IMR-90 (cell line): ENCODE measurements at places on chromosomes 7 and 10. TPM values are rescaled to one million over a fixed set of nuclear protein-coding genes. Genes with fewer than 3 reads are reported as not detected.

Gene MYL7
- total RNA-seq = not detected in 2 replicates

DNA sequence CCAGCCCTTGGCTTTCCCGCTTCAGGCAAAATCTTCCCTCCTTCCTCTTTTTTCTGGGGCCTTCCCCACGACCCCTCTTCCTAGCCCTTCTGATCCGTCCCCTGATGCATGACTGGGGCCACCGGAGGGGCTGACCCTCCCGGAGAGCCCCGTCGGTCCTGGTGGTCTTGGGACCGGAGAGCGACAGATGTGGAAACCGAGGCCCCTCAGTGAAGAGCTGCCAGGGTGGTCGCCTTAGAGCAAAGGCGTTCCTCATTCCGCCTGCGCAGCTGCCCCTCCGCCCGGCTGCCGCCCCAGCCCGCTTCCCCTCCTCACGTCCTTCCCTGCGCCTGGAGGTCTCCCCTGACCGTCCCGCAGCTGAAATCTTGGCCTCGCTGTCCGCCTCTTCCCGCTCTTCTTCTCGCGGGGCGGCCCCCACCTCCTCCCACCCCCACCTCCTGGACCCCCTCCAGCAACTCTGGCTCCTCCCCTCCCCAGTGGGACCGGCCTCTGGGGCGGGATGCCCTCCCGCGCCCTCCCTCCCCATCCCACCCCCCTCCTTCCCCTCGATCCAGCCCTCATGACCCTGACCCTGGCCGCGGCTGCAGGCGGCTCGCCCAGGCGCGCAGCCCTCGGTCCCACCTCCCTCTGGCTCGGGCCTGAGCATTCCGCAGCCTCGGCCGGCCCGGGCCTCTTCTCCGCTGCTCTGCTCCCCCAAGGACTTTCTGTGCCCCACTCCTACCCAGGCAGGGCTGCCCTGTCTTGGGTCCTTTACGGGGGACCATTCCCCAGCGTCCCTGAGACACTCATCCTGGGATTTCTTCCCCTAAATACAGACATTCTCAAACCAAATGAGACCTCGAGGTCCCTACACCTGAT is at the start of gene RARRES2:
Gene RARRES2 (minus strand): TSS at position 367 of the 858 bp plus-strand sequence. CDS start 1,020 bp downstream, outside the sequence.
- peaks cover 26% of the 10 kb centered on the region for H3K27me3 ChIP-seq
- H3K27ac ChIP-seq = peak within 1 kb of the TSS; percentile 34; the same call in 1 of the 2 replicates
- DNase-seq = no peak
- peak within 1 kb of the TSS; percentile 14; the same call in 1 of the 2 replicates for H3K4me3 ChIP-seq

Gene STYXL1
- total RNA-seq = 70.0 and 73.8 TPM in 2 replicates

Gene ATRNL1
- 0.18 and 0.56 TPM in 2 replicates for total RNA-seq

DNA sequence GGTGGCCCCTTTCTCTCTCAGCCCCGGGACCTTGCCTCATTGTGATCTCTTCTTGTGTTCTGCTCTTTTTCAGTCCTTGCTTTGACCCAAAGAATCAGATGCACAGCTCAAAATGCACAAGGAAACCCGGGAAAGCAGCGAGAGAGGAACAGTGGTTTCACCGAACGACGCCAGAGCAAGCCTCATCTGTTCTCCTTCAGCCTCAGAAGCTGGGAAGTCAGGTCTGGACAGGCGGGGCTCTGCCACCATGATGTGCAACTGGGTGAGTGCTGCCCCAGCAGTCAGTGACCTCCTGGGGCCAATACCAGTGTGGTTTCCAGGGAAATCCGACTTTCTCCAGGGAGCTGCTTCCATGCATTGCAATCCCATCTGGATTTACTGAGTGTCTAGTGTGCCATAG is 133.4 kb downstream of the PRKCQ start:
- no peaks in the 10 kb centered on the region for H3K4me1 ChIP-seq
- DNase-seq = no peak
- H3K27me3 ChIP-seq = peaks cover 2% of the 10 kb centered on the region; the same call in 1 of the 2 replicates
- H3K27ac ChIP-seq = no peak overlapping the region

Gene ARHGAP22
- total RNA-seq = 28.3 and 35.3 TPM in 2 replicates

DNA sequence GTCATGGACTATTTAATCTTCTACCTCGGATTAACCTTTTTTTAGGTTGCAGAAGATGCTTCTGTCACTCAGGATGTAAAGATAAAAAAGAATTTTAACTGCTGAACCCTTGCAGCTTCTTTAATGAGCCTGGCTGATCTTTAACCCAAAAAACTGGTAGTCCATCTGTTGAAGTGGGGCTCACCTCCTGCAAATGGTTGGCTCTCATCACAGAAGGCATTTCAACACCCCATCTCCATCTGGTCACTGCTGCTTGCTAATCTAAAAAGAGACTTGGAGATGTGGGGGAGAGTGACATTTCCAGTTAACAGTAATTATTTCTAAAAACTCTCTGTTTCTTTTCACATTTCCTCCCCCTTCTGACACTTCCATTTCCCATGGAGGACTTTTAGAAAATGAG is 208.6 kb downstream of the LHFPL3 start:
- H3K36me3 ChIP-seq = no peaks in the 10 kb centered on the region
- no peak for DNase-seq
- H3K27ac ChIP-seq = no peak overlapping the region
- H3K27me3 ChIP-seq = no peaks in the 10 kb centered on the region

Gene LUC7L2
- 14.9 and 30.6 TPM in 2 replicates for total RNA-seq

- H3K36me3 ChIP-seq = no peaks in the 10 kb centered on the region
- no peak overlapping the region for H3K27ac ChIP-seq
- no peak overlapping the region for H3K4me3 ChIP-seq
These were observed 105.1 kb downstream of the WDFY4 start for GRCh38 chr10:48789486-48790456.

DNA sequence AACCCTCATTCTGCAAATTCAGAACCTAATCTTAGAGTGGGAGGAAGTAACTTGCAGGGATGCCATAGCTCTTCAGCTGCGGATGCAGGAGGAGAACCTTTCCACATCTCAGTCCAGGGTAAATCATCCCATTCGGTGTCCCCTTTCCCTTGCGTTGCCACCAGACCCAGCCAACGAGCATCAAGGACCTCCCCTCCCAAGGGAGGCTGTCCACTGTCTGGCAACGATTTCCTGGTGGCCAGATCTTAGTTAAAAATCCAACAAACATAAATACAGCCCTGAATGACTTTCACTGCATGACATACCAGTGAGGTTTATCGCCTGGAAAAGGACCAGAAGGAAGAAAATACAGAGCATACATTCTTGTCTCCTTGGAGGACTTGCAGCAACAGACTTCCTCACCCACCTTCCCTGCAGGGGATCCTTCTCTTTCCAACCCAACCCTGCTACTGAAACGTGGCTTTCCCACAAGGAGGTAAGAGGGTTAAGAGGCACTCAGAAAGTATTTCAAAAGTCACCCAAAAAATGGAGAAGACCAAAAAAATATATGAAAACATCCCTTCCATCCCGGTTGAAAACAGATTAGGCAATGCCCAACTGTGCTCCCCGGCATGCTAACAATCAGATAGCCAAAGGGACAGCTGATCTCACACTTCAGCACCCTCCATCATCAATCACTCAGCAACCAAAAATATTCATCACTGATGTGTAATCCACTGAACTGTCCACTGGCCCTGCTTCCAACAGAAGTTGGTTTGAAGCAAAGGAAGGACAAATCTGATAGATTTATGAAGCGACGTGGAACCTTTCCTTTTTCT is 206.6 kb downstream of the TNS3 start:
- peaks cover 22% of the 10 kb centered on the region for H3K4me1 ChIP-seq
- H3K27me3 ChIP-seq = no peaks in the 10 kb centered on the region
- H3K27ac ChIP-seq = no peak overlapping the region
- H3K36me3 ChIP-seq = peaks cover 9% of the 10 kb centered on the region
- DNase-seq = peak; percentile 76

- no peaks in the 10 kb centered on the region; the same call in 1 of the 2 replicates for H3K4me1 ChIP-seq
- no peaks in the 10 kb centered on the region for H3K36me3 ChIP-seq
- no peaks in the 10 kb centered on the region; the same call in 1 of the 2 replicates for H3K27me3 ChIP-seq
- H3K4me3 ChIP-seq = no peak overlapping the region
- H3K27ac ChIP-seq = no peak overlapping the region
These were observed 277.0 kb downstream of the USP6NL start for GRCh38 chr10:11334436-11334835.

Gene PTPRN2
- under 0.01 TPM in 1 of 2 replicates, not detected in the other for total RNA-seq

DNA sequence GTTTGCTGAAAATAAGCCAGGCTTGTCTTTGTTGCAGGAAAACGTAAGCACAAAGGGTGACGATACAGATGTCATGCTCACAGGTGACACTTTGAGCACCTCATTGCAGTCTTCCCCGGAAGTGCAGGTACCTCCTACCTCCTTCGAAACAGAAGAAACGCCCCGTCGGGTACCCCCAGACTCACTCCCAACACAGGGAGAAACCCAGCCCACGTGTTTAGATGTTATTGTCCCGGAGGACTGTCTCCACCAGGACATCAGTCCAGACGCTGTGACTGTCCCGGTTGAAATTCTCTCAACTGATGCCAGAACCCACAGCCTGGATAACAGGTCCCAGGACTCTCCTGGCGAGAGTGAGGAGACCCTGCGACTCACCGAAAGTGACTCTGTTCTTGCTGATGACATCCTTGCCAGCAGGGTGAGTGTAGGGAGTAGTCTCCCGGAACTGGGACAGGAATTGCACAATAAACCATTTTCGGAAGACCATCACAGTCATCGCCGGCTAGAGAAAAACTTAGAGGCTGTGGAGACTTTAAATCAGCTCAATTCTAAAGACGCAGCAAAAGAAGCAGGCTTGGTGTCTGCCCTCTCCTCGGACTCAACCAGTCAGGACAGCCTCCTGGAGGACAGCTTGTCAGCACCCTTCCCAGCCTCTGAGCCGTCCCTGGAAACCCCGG is 18.3 kb upstream of the BHLHA15 start:
- DNase-seq = peak; percentile 4
- peaks cover 2% of the 10 kb centered on the region; the same call in 1 of the 2 replicates for H3K4me1 ChIP-seq
- peaks cover 21% of the 10 kb centered on the region; the same call in 1 of the 2 replicates for H3K36me3 ChIP-seq
- H3K27me3 ChIP-seq = no peaks in the 10 kb centered on the region

- no peak overlapping the region for H3K4me3 ChIP-seq
- no peaks in the 10 kb centered on the region for H3K4me1 ChIP-seq
- no peaks in the 10 kb centered on the region for H3K36me3 ChIP-seq
These were observed 147.6 kb downstream of the POLR1F start for GRCh38 chr7:19561121-19561805.

DNA sequence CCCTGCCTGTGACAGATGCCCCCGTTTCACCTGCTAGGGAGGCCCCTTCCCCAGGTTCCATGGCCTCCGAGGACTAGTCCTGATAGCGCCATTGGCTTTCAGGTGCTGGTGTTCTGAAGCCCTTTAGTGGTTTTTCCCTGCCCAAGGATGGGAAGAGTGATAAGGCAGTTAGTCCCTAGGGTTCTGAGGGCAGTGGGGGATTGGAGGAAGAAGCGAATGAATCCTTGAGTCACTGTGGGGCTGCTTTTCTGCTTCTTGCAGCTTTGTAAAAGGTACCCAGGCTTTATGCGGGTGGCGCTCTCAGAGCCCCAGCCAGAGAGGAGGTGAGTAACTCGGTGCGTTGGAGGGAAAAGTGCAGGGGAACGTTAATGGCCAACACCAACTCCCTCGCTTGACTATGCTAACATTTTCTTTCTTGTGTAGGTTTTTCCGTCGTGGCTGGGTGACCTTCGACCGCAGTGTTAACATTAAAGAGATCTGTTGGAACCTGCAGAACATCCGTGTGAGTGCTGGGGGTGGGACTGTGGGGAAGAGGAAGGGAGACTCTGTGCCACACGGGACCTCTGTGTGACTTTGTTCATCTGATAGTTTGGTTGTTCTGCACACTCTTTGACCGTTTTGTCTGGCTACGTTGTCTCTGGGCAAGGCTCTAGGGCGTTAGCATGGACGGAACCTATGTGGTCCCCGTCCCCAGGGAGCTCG is 3.9 kb downstream of the UFSP1 start:
- H3K27ac ChIP-seq = no peak overlapping the region
- H3K27me3 ChIP-seq = no peaks in the 10 kb centered on the region
- DNase-seq = no peak
- peaks cover 75% of the 10 kb centered on the region for H3K36me3 ChIP-seq
- H3K4me1 ChIP-seq = peaks cover 10% of the 10 kb centered on the region
- no peak overlapping the region for H3K4me3 ChIP-seq

DNA sequence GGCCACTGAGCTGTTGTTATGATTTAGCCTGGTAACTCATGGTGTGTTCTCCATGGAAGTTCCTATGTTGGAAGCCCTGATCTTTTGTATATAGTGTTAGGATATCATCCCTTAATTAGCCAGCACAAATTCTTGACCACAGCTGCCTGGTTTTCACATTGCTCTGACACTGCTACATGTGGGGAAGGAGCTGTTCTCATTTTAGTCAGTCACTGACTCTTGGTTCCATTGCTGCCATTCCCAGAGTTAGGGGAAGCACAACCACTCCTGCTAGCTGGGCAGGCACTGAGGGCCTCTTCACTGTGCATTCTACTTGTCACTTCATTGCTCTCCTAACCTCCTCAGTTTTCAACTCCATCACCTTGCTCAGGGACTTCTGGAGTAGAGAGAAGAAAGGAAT is 98.4 kb upstream of the GJD4 start:
- DNase-seq = no peak
- H3K4me1 ChIP-seq = no peaks in the 10 kb centered on the region
- no peak overlapping the region for H3K4me3 ChIP-seq
- H3K36me3 ChIP-seq = peaks cover 11% of the 10 kb centered on the region

Gene LLCFC1
- not detected in 2 replicates for total RNA-seq

Gene TFPI2
- total RNA-seq = 48.9 and 53.6 TPM in 2 replicates

Gene CUBN
- 0.54 and 0.83 TPM in 2 replicates for total RNA-seq

DNA sequence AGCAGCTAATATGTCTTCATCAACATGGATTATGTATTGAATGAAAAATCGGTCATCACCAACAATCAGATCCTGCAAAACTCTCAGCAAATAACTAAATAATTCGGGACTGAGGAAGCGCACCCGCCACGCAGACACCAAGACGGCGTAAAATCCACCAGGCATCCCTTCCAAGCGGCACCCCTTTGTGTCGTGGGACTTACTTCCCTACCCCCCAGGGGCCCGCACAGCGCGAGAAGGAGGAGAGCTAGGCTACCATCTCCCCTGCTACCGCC is 721 bp downstream of the ARL3 start:
- H3K4me3 ChIP-seq = peak overlapping the region; percentile 81
- no peaks in the 10 kb centered on the region for H3K27me3 ChIP-seq
- H3K36me3 ChIP-seq = no peaks in the 10 kb centered on the region
- peak overlapping the region; percentile 86 for H3K27ac ChIP-seq
- H3K4me1 ChIP-seq = peaks cover 9% of the 10 kb centered on the region
- DNase-seq = peak; percentile 19

GRCh38 chr10:118729641-118730258 is 25.0 kb downstream of the CACUL1 start:
- DNase-seq = no peak
- H3K4me1 ChIP-seq = peaks cover 8% of the 10 kb centered on the region
- no peaks in the 10 kb centered on the region for H3K27me3 ChIP-seq
- H3K27ac ChIP-seq = no peak overlapping the region
- H3K4me3 ChIP-seq = no peak overlapping the region
- H3K36me3 ChIP-seq = 0 out of 2 replicates have a peak, but pooled peaks cover 2% of the 10 kb centered on the region

Gene SLC16A9
- total RNA-seq = 0.18 and 0.56 TPM in 2 replicates

Gene C10orf67
- total RNA-seq = 0.18 and 0.28 TPM in 2 replicates

DNA sequence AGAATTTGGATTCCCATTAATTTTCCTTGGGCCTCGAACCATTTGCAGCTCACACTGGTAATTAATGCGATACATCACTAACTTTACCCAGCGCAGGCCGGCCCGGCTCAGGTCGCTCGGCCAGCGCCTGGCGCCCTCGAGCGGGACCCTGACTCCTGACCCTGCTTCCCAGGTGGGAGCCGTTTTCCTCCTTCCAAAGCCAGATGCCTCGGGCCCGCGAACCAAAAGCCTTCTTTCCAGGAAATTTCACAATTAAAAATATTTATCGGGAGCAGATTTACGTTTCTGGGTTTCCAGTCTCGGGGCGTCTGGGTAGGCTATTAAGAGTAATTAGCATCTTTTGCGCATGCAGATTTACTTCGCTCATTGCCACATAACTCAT is 12.2 kb downstream of the LBX1 start:
- no peaks in the 10 kb centered on the region for H3K36me3 ChIP-seq
- H3K27me3 ChIP-seq = peaks cover 77% of the 10 kb centered on the region
- no peak overlapping the region for H3K27ac ChIP-seq
- DNase-seq = no peak
- H3K4me3 ChIP-seq = no peak overlapping the region

Gene ZPBP
- not detected in 2 replicates for total RNA-seq

Gene GPRIN2
- under 0.01 TPM in 1 of 2 replicates, not detected in the other for total RNA-seq
